ENCODE measurements at places on chromosomes 13 and 19.

DNA sequence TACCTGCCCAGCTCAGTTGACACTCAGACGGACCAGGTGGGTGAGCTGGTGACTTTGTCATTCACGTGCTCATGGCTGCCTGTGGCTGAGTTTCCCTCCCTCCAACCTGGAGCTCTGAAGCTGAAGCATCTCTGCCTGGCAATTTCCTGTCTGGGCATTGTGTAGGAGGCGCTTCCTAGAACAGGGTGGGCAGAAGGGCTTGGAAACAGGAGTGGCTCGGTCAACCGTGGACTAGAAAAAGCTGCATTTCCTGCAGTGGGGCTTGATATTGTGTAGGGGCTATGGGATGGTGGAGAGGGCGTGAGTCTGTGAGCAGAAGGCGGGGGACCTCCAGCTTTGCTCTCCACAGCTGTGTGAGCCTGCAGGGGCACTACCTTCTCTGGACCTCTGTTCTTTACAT, 278.3 kb downstream of the TEX29 start:
- no peak for DNase-seq

- no peak for DNase-seq
Measured at GRCh38 chr19:33476151-33476707, 45.4 kb downstream of the PEPD start.

GRCh38 chr19:36060430-36060829, 5.7 kb downstream of the WDR62 start:
- DNase-seq, result no peak

DNA sequence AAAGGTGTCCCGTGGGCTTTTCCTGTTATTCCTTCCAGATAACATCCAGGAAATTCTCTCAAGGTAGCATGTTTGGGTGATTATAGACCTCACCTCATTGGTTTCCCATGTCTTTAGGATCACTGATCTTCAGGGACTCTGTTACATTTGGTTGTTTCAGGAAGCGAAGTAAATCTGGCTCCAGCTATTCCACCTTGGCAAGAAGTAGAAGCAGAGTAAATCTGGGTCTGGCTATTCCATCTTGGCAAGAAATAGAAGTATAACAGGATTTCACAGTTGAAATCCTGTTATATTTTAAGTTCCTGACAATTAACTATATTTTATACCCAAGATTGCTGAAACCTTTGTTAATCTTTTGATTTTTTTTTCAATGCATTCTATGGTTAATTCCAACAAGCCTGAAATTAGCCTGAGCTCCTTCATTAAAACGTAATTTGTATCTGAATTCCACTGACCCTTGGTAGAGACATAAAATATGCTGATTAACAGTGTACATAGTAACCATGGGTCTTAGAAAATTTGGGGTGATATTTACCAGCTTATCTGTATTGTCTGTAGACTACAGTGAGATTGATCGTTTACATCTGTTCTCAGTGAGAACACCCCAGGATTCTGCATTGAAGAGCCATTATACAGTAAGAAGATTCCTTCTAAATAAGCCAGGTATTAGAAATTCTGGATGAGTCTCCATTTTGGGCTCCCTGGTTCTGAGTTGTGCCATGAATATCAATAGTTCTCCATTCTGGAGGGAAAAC, 267.6 kb upstream of the SLITRK6 start:
- DNase-seq, result no peak

GRCh38 chr19:57754091-57754673, 7.6 kb downstream of the ZNF776 start:
- DNase-seq, result no peak

DNA sequence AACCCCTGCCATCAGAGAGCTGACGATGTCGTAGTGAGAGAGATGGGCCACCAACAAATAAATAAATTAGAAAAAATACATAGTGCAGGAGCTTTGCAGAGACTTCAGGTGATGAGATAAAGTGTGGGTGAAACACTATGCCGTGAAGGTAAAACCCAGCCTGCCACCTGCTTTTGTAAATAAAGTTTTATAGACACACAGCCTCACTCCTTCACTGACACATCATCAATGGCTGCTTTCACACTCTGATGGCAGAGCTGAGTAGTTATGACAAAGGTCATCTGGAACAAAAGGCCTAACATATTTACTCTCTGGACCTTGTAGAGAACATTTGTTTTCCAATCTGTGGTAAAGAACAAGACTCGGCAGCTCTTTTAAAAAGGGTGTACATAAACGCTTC, 45.0 kb downstream of the MBD3L2B start:
- no peak for DNase-seq

GRCh38 chr13:85659493-85659892, 139.7 kb downstream of the SLITRK6 start:
- no peak for DNase-seq

DNA sequence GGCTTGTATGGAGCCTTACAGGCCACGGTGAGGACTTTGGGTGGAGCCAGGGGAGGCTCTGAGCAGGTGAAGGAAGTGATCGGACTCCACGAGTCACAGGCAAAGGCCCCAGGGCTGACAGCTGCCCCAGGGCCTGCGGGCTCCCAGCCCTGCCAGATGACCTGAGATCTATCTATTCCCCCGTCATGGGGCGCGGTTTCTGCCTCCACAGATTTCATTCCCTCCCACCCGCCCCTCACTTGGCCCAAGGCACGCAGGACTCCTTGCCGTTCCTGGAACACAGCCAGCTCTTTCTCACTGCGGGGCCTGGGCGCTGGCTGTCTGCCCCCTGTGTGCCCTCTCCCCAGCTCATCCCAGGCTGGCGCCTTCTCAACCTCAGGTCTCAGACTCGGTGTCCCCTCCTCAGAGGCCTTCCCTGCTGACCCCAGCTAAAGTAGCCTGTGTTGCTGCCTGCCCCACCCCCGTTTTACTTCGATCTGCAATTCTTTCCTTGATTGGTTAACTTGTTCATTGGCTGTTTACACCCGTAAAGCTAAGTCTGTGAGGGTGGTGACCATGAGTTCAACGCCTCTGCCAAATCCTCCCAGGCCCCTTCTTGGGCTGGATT, 13.9 kb upstream of the PAK4 start:
- no peak for DNase-seq

- no peak for DNase-seq
Measured at GRCh38 chr13:23790577-23791170, 98.5 kb downstream of the MIPEP start.

DNA sequence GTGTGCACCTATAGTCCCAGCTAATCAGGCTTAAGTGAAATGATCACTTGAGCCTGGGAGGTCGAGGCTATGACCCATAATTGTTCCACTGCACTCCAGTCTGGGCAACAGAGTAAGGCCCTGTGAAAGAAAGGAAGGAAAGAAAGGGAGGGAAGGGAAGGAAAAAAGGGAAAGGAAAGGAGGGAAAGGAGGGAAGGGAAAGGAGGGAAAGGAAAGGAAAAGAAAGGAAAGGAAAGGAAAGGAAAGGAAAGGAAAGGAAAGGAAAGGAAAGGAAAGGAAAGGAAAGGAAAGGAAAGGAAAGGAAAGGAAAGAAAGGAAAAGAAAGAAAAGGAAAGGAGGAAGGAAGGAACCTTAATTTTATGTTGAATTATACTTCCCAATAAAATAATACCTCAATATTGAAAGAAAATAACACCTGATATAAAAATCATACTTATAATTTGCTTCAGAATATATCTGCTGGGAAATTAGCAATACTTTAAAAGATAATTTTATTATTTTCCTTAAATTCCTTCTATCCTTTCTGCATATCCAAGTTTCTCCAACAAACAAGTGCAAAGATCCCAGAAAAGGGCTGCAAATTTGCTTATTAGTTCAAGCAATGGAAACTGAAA, 177.3 kb downstream of the KLF12 start:
- no peak for DNase-seq

DNA sequence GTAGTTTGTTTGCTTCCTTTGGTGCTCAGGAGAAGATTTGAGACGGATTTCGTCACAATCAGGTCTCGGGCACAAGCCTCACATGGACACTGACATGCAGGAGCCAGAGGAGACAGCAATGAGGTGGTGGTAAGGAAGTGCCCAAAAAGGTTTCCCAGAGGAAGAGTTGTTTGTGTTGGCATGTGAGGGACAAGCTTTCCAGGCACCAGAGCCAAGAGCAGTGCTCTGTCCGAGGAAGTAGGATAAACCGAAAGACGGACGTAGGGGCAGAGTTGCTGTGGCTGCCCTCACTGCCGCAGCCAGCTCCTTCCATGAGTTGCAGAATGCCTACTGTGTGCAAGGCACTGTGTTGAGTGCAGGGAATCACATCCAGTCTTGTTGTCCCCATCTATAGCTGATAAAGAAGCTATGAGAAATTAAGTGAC, 27.7 kb downstream of the SAE1 start:
- DNase-seq, result no peak

GRCh38 chr13:33270895-33271538, 14.5 kb downstream of the STARD13 start:
- DNase-seq, result no peak

DNA sequence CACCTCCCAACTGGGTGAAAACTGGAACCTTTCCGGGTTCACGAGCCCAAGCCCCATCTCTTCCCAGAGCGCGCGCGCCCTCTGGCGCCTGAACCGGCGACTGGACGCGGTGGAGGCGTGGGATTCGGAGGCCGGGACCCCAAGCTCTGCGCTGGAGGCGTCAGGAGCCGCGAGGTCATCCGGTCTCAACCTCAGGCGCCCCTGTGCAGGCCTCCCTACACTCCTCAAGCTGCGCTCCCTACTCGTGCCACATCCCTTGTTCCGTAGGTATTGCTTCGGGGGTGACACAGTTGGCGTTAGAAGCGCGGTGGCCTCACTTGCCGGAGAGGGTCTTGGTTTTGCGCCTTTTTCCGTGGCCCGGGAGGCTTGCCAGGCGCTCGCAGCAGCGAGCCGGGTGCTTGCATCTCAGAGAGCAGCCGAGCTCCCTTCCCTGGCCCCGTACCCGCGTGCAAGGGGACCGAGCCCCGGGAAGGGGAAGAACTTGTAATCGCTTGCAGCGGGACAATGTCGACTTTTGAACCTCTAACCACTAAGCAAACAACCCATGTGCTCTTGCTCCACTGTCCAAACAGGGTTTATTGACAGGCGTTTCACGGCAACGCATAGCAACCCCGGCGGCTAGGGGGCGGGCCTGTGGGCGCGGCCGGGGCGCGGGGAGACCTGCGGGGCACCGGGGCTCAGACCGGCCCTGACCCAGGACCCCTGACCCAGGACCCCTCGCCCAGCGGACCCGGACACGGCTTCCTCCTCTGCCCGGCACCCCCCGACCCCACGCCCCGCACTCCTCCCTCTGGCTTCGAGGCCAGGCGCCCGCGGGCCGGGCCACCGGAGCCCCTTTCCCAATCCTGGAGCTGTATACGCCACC, 8.5 kb downstream of the CDX2 start:
- peak; percentile 60 for DNase-seq

DNA sequence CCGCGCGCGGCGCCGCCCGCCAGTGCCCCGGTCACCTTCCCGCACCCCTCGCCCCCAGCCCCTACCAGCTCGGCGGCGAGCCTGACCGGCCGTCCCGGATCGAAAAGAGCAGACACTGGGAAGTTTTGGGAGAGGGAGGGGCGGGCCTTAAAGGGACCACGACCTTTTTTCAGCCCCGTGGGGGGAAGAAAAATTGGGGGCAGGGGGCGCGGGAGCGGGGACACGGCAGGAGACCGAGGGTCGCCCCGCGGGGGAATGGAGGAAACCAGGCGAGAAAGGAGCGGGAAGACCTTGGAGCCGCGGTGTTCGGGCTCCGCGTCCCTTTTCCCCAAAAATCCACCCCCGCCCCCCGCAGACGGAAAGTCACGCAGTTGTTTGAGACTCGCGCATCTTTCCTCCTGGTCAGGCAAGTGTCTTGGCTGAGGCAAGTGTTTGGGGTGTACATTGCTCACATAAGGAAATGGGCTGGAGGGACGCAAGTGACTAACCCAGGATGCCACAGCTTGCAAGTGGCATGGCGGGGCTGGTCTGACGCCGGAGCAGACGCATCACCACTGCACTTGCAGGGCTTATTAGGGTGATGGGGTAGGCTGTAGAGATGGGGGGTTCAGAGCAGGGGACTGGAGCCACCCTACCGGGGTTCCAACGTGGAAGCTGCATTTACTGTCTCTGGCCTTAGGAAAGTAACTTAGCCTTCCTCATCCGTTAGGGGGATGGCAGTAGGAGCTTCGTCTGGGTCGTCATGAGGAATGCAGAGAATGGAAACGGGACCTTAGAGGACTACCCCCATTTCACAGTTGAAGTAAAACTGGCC, 2.7 kb upstream of the HNRNPL start:
- peak; percentile 96 for DNase-seq

GRCh38 chr13:33111414-33112110, 95.3 kb downstream of the KL start:
- DNase-seq, result no peak

DNA sequence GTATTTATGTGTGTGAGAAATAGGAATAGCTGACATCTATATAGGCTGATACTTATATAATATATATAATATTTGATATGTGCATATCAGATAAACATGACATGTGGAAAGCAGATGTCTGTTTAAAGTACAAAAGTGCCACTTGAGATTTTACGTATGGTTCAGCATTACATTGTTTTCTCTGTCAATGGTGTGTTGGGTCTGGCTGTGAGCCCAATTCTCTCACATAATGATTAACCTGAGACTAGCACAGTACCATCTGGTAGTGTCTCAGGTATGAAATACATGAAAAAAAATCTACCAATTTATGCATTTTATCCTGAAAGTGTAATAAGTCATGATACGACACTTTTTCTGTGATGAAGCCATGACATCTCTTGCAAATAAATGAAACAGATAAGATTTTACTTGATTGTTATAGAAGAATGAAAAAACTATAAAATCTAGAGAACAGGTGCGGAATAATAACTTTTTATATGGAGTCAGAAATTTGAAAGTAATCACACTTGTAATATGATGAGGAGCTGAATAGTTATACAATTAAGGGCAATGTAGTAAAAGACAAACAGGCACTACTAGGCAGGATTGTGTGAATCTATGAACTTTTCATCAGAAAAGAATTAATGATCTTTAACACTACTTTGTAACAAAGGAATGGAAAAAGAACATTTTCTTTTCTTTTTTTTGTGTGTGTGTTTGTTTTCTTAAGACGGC, 1405.0 kb downstream of the OLFM4 start:
- no peak for DNase-seq

DNA sequence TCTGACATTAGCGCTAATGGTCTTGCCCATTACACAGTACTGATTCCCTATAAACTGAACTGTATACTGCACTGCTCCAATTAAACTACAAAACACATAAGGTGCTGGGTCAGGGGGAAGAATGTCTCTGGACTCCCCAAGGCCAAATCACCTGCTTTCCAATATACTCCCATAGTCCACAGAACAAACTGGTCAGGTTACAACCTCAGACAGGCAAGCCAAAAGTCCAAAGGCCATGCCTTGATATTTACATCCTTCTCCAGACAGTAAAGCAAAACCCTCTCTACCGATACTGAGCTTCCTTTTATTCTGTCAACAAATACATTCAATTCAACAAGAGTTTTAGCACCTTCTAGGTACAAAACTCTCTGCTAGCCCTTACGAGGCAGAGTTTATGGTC, 8.9 kb downstream of the ZNF541 start:
- DNase-seq, result no peak

- no peak for DNase-seq
Measured at GRCh38 chr19:39533003-39533512, 406 bp upstream of the EID2B start.

- no peak for DNase-seq
Measured at GRCh38 chr19:7263521-7263920, 30.7 kb downstream of the INSR start.

- DNase-seq, result no peak
Measured at GRCh38 chr19:8115805-8116396, 33.5 kb downstream of the FBN3 start.

GRCh38 chr19:19094513-19094912, 30.7 kb downstream of the SLC25A42 start:
- no peak for DNase-seq

GRCh38 chr13:114121496-114122126, 10.8 kb downstream of the RASA3 start:
- DNase-seq, result no peak

- DNase-seq, result no peak
Measured at GRCh38 chr13:85095418-85096272, 703.6 kb downstream of the SLITRK6 start.

- no peak for DNase-seq
Measured at GRCh38 chr13:94513026-94513425, 33.5 kb upstream of the DCT start.
